ENCODE measurements at places on chromosomes 11 and 22. TPM values are rescaled to one million over a fixed set of nuclear protein-coding genes. Genes with fewer than 3 reads are reported as not detected.

DNA sequence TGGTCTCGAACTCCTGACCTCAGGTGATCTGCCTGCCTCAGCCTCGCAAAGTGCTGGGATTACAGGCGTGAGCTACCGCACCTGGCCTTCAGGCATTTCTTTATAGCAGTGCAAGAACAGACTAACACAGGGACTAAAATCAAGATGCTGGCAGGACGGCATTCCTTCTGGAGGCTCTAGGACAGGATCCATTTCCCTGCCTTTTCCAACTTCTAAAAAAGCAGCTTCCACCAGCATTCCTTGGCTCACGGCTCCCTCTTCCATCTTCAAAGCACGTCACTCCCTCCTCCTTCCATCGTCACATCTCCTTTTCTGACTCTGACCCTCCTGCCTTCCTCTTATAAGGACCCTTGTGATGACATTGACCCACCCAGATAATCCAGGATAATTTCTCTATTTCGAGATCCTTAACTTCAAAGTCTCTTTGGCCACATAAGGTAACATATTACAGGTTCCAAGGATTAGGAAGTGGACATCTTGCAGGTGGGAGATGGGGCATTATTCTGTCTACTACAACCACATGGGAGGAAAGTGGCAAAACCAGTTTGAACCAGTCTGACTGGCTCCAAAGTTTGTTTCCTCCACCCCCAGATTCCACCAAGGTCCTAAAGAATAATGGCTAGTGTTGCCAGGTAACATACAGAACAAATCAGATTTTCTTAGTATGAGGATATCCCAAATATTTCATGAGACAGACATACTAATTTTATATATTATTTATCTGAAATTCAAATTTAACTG is 172.5 kb downstream of the MN1 start:
- no peak for DNase-seq

Gene SUSD2
- 0.10 TPM for total RNA-seq

- DNase-seq = no peak
Observed at GRCh38 chr11:8327761-8328192, 64.1 kb upstream of the LMO1 start.

Gene TMEM191C
- 0.35 TPM for total RNA-seq

Gene GAL
- total RNA-seq = not detected

GRCh38 chr11:12098601-12099000 is 11.8 kb upstream of the MICAL2 start:
- DNase-seq = no peak

Gene TSSK2
- not detected for total RNA-seq

DNA sequence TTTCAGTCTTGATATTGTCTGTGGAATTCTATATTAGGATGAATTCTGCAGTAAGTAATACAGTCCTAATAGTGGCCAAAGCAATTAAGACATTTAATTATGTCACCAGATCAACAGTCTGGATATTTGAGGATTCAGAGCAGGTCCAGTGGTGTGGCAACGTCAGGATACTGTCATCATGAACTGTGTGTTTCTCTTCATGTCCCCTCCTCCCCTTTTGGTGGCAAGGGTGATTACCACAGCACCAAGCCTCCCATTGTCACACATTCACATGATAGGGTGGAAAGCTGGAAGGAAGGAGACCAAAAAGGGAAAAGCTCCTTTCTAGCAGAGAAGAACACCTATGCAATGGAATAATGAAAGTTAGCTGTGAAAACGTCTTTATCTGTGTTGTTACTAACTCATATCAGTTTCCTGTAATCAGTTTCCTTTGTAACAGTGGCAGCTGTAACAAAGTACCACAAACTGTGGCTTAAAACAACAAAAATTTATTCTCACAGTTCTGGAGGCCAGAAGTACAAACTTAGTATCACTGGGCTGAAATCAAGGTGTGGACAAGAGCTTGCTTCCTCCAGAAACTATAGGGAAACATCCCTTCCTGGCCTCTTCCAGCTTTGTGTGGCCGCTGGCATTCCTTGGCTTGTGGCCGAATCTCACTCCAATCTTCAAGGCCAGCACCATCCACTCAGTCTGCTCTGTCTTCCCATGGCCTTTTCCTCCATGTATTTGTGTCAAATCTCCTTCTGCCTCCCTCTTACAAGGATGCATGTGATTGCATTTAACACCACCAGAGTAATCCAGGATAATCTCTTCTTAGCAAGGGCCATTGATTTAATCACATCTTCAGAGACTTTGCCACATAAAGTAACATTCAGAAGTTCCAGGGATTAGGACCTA is 6.5 kb upstream of the RBM14 start:
- DNase-seq = no peak

- DNase-seq = peak; percentile 70
Observed at GRCh38 chr11:859394-860131, 16.9 kb downstream of the TSPAN4 start.

Gene MOGAT2
- not detected for total RNA-seq

Gene E2F8
- total RNA-seq = 0.65 TPM

DNA sequence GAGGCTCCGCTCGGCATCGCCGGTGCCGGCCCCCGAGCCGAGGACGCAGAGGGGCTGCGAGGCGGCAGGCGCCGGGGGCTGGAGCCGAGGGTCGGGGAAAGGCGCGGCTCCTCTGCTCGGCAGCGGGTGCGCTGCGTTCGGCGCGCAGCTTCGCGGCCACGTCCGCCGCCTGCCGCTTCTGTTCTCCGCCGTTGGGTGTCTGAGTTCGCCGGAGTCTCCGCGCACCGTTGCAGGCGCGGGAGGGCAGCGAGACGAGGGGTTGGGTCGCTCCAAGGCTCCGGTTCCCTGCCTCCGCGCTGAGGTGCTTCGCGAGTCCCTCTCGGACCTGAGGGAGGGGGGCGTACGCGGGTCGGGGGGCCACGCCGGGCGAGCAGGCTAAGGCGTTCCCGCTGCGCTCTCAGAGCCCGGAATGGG is 347 bp downstream of the MN1 start:
- no peak for DNase-seq

GRCh38 chr11:68343761-68344256 is 31.4 kb downstream of the LRP5 start:
- DNase-seq = no peak

DNA sequence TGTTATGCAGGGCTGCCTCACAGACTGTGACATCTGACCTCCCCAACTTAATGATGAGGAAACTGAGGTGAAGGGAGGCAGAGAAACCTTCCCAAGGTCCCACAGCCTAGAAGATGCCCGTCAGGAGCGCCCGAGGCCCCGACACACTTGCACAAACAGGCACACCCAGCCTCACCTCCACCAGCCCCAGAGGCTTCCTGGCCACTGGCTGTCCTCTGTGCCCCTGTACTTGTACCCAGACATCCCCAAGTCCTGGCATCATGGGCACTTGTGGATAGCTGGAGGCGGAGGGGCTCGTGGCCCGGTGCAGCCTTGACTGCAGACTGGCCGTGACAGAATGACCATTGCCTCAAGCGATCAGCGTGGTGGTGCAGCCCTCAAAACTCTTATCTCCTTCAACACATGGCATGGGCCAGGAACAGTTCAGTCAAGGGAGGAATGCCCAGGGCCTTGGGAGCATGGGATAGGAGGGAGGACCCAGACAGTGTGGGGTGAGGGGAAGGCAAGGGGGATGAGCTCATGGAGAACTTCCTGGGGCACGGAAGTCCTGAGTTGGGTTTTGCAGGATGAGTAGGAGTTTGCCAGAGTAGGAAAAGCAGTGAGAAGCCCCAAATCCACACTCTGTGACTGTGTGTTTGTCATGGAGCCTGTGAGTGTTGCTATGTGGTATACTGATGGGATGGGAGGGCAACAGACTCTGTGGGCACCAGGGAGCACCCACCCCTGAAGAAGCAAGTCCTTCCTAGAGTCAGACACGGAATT is 25.8 kb upstream of the PPARA start:
- no peak for DNase-seq

- no peak for DNase-seq
Observed at GRCh38 chr22:22710719-22711531, 66.5 kb downstream of the GGTLC2 start.

Gene KDM4D
- total RNA-seq = 1.6 TPM

DNA sequence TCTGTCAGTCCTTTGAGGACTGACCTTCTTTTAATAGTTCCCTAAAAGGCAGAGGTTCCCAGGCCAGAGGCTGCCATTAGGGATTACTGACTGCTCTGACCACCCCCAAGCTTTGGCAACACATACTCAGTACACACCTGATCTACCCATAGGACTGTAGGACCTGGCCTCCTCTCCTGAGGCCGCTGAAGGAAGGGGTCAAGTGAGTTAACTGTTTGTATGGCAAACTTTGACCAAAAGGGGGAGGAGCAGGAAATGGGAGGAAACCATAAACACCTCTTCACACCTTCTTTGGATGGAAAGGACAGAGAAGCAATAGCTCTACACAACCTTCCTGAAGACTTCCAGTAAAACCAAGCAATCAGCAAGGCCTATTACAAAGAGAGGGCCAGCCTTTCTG is 104.0 kb downstream of the APOL5 start:
- no peak for DNase-seq

GRCh38 chr22:45055936-45056335 is 46.1 kb upstream of the PHF21B start:
- no peak for DNase-seq
